ENCODE measurements at places on chromosomes 13 and 19.

DNA sequence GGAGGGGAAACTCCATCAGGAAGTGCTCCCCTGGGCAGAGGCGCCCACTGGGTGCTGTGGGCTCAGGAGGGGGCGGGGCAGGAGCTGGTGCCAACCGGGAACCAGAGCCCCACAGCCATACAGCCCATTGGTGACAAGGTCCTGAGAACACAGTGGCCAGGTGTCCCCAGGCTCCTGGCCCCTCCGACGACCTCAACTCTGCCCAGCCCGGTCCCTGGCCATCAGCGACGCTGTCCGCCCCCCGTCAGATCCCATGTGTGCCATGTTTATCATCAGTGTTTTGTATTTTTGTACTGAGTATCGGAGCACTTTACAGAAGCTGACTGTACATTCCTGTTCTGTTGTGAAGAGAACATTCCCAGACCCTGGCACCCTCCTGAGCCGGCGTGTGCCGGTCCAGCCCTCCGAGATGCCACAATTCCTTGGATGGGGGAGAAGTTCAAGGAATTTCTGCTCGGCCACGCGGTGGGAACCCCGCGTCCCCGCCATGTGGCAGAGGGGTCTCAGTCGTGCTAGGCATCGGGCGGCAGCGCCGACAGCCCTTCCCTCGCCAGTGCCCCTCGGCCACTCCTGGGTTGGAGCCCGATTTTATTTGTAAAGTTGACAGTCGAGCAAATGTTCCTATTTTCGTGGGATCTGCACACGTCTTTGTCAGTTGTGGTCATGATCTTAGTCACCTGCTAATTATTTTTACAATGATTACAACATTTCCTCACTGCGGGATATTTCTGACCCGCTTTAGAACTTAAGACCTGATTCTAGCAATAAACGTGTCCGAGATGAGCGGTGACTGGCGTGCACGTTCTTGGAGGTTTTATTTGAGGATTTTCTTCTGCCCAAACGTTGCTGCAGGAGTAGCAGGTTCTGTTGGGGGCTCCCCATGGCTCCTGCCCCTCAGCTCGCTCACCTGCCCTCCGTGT lies 16.9 kb downstream of the PEX11G start:
- no peak for DNase-seq

DNA sequence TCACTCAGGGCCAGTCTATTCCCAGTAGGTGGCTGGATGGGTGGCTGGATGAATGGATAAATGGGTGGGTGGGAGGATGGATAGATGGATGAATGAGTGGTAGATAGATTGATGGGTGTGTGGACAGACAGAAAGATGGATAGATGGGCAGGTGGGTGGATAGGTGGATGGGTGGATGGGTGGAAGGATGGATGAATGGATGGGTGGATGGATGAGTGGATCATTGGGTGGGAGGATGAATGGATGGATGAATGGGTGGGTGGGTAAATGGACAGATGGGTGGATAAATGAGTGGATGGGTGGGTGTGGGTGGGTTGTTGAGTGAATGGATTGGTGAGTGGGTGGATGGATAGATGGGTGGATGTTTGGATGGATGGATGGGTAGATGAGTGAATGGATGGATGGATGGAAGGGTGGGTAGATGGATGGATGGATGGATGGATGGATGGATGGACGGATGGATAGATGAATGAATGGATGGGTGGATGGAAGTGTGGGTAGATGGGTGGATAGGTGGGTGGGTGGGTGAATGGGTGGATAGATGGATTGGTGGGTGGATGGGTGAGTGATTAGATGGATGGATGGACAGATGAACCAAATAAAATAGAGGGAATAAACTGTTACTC lies 27.1 kb upstream of the CCNE1 start:
- no peak for DNase-seq

GRCh38 chr13:21672796-21673538 lies 2.1 kb downstream of the FGF9 start:
- no peak for DNase-seq

DNA sequence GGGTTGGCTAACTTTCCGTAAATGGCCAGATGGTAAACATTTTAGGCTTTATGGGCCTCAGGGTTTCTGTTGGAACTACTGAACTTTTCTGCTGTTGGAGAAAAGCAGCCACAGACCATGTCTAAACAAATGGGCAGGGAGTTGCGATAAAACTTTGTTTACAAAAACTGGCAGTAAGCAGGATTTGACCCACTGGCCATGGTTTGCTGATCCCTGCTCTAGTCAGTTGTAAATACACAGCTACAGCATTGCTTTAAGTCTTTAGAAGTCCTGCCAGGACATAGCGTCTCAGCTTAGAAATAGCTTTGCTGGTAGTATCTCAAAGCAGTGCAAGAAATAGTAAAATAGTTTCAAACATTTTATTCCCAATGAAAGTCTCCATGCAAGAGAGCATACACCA lies 88.4 kb downstream of the NALCN start:
- no peak for DNase-seq

DNA sequence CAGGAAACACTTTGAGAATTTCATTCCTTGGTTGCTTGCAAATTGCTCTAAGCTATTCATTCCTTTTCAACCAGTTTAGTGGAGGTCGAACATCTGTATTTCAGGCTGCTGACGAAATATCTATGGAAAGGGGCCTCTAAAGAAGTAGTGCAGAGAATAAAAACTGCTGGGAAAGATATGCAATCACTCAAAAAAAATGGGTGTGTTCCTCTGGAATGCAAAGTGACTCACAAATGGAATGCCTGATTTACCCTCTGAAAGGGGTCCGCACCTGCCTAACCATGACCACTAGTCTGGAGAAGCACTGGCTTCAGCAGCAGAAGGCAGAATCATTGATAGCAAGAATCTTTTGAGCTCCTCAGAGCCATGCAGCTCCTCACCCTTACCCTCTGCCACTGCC lies 129.4 kb downstream of the PCDH9 start:
- peak; percentile 31 for DNase-seq

GRCh38 chr13:81639984-81640582 lies 1299.2 kb upstream of the SPRY2 start:
- no peak for DNase-seq

- no peak for DNase-seq
These were observed 132.5 kb downstream of the ZNF675 start for GRCh38 chr19:23554548-23554947.

DNA sequence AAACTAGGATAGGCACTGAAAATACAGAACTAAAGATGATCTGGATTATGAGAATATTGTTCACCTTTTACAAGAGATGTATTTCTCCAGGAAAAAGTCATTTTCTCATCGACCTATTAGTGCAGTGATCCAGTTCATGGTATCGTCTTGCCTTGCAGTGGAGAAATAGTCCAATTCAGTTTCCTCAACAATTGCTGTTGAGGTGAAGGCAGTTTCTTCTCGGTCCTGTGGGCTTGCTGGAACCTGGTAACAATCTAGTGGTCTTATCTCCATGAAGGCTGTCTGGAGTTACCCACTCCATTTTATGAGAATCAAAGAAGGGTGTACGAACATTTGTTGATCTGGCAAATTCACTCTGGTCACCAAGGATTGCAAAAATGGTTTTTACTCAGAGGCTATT lies 266.8 kb downstream of the LHFPL6 start:
- DNase-seq: no peak

- peak; percentile 48 for DNase-seq
These were observed 43.8 kb downstream of the DCT start for GRCh38 chr13:94435604-94436226.

GRCh38 chr19:33407140-33407551 lies 33.6 kb downstream of the CEBPG start:
- DNase-seq: no peak

- no peak for DNase-seq
These were observed 105.5 kb downstream of the TEX26 start for GRCh38 chr13:31037874-31038500.

DNA sequence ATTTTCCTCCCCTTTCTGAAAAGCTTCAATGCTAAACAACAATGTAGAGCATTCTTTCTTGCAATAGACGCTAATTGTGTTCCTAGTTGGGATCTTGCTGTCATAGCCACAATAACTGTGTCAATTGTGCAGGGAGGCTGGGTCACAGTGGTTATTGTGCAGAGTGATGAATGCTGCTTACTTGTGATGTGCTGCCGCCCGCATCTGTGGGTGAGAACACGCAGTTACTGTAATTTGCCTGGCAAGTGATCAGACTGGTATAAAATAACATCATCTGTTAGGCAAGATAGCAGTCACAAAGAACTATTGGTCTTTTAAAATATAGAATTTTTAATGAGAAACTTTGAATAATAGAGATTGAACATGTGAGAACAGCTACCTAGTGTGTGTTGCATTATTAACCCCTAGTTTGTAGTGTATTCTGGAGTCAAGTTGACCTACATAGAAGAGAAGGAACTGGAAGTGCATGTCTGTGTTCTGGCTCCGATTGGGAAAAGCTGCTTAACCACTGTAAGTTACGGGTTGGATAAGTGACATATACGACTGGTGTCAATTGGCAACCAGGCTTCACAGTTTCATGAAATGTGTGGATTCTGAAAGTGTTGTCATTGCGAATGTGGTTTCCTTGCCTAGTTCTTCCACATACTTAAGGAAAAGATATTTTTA lies 43.6 kb downstream of the SLAIN1 start:
- DNase-seq: no peak

GRCh38 chr13:84192125-84192524 lies 309.9 kb upstream of the SLITRK1 start:
- DNase-seq: peak; percentile 34

DNA sequence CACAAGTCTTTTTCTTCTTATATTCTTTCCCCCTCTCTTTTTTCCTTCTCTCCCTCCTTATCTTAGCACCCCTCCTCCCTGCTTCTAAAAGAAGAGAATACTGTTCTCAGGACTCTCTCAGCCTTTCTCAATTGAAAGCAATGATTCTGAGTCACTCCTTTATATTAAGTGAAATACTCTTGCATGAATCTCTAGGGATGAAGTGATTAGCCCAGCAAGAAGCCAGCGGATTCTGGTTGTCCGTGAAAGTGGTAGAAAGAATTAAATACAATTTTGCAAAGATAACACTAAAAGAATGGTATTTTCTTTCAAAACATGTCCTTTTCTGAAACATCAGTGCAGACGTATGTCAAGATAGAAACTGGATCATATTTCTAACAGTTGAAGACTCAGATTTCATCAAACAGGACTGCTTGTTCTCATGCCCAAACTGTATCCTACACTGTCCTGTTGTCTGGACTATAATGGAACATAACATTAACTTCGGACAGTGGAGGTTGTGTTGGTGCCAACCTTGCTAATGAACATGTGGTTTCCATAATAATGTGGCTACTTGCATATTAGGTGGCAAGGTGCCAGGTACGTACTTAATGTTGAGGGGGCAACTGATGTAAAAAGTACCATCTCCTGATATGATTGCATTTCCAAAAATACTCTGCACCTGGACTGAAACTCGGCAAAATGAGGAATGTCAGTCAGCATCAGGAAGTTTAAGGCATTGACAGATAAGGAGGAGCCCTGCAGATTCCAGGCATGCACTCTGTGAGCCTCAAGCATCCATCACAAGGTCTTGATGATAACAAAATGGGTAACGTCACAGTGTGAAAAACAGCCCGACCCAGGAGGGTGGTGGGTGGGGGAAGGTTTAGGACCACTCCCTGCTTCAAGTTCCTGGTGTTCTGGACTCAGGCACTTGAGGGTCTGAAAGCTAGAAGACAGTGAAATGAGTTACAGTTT lies 357.2 kb downstream of the DLEU7 start:
- DNase-seq: no peak

DNA sequence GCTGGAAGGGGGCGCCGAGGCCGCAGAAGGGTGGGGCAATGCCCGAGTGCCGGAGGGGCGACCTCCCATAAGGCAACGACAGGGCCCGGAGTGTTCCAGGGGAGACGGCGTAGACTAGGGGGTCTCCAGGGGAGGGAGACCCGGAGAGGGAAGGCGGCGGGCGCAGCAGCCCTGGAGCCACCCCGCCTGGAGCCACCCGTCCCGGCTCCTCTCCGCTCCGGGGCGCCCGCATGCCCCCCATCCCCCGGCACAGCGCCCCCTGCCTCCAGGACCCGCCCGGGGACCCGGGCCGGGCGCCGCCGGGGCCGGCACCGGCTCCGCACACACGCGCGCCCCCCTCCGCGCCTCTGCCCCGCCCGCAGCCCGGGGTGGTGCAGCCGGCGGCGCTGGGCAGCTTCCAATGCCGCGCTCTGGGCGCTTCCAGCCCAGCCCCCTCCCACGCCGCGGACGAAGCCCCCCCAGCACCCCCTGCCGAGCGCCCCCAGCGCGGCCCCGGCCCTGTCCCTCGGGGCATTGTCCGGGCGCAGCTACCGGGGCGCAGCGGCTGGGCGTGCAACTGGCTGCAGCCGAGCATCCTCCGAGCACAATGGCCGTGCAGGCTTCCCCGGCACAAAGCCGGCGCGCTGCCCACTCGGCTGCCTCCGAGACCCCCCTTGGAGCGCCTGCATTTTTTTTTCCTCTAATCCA lies 519 bp downstream of the PTPRS start:
- DNase-seq: peak; percentile 52

DNA sequence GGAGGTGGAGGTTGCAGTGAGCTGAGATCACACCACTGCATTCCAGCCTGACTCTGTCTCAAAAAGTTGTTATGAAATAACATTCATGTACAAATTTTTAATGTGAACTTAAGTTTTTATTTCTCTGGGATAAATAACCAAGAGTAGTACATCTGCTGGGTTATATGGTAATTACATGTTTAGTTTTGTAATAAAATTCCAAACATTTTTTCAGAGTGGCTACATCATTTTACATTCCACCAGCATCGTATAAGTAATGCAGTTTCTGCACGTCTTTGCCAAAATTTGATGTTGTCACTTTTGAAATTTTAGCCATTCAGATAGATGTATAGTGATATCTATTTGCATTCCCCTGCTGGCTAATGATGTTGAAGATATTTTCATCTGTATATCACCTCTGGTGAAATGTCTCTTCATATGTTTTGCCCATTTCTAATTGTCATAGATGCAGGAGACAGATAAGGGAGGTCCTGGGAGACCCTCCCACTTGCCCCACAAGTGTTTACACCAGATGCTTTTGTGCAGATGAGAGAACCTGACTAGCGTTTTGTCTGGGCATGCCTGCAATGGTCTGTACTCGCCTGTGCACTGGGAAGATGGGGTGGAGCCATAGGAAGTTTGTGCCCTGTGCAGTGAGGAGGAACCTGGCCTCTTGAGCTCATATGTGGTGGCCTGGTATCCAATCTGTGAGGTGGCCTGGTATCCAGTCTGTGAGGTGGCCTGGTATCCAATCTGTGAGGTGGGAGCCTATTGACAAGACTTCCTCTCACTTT lies 12.7 kb upstream of the KBTBD6 start:
- no peak for DNase-seq

DNA sequence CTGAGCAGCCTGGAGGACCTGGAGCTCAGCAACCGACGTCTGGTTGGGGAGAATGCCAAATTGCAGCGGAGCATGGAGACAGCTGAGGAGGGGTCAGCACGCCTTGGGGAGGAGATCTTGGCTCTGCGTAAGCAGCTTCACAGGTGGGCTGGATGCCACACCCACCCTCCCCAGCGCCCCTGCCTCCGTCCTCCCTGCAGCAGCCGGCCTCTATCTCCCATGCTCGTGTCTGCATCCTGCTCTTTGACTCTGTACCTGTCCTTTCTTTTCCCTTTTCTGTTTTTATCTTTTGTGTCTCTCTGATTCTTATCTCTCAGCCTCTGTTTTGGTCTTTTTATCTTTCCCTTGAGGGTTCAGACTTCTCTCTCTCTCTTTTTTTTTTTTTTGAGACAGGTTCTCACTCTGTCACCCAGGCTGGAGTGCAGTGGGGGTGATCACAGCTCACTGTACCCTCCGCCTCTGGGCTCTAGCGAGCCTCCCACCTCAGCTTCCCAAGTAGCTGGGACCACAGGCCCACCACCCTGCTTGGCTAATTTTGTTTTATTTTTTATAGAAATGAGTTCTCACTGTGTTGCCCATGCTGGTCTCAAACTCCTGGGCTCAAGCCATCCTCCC lies 10.1 kb downstream of the KASH5 start:
- DNase-seq: no peak

Data from urothelium cell line (cell line).